HuH-7.5 (cell line): ENCODE measurements at places on chromosomes 3 and 15.

GRCh38 chr3:170350515-170351413 is 6.8 kb upstream of the SKIL start:
- no peak for DNase-seq

- DNase-seq, result no peak
Measured at GRCh38 chr3:111324151-111324550, 217.8 kb upstream of the CD96 start.

DNA sequence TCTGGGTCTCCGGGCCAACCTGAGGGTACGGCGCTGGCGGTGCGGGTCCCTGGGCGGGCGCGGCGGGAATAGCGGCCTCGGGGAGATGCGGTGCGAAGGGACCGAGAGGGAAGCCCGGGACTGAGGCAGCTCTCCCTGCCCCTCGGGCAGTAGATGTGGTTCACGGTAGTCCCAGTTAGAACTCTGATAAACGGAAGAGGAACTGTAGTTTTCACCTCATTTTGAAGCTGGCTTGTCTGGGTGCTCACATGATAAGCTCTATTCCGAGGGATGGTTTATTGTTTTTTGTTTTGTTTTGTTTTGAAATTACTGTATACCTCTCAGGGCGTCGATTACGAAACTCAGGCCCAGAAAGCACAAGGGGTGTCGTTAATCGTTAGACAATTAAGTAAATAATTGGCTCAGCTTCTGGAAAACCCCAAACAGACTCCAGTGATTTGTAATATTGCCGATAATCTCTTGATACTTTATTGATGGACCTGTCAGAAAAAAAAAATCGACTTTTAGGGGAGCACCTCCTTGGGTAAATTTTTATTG is 413 bp downstream of the NUSAP1 start:
- no peak for DNase-seq

DNA sequence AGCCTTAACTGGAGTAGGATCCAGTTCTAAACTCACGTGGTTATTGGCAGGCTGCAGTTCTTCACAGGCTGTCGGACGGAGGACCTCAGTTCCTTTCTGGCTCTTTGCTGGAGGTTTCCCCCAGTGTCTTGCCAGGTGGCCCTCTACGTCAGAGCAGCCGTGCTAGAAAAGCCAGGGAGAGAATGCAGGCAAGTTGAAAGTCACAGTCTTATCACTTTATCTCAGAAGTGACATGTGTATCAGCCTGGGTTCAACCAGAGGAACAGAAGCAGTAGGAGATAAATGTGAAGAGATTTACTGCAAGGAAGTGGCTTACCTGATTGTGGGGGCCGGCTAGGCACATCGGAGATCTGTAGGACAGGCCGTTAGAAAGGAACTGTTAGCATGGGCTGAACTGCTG is 125.3 kb upstream of the BNIP2 start:
- no peak for DNase-seq

DNA sequence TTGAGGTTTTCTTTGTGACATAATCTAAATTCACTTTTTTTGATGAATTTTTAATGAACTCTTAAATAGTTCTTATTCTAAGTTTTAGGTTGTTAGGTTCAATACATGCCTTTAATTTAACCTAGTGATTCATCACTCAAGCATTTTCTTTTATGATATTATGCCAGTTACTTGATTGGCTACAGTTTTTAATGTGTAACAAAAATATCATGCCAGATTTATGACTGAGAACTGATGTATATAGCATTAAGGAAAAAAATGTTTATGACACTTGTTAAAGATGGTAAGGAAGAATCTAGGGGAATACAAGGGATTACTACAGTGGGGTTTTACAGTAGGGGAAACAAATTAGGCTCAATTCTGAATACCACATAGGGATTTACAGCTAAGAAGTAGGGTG is 103.1 kb downstream of the VGLL3 start:
- DNase-seq, result no peak

- DNase-seq, result no peak
Measured at GRCh38 chr3:178454726-178455125, 81.5 kb upstream of the KCNMB2 start.

GRCh38 chr15:26686547-26687187 is 86.2 kb downstream of the GABRB3 start:
- no peak for DNase-seq

DNA sequence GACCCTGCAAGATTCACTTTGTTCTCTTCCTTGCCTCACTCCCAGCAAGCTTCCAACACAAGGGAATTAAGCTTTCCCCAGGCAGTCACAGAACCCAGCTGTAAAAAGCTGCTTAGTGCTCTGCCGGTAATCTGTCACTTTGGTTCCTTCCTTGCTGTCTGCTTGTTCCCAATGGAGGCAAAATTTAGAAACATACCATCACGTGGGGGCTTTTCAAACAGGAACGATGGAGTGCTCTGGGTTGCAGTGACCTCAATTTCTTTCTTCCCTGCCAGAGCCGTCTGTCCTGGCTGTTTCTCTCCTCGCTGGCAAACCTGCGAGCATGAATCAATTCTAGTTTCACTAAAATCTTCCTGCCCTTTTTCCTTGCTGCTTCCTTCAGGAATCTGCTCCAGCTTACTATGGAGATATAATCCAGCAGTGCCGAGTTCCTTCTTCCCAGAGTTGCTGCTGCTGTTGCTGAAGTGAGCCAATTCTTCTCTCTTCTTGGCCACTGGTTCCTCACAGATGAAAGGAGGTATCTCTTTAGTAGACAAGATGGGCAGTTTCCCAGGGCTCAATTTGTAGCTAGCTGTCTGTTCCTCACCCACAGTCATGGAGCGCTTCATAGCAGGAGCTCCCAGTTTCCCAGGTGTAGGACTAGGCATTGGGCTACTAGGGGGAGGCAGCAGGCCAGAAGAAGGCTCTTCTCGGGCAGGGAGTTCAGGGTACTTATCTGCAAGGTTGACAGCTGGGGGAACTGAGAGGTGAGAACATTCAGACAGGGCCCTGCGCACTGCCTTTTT is 88.1 kb downstream of the DHX30 start:
- no peak for DNase-seq

GRCh38 chr15:62063825-62064635 is 2.7 kb upstream of the C2CD4A start:
- no peak for DNase-seq
